ENCODE measurements at places on chromosomes 3 and 15.

GRCh38 chr3:186784820-186785494, 1.6 kb downstream of the EIF4A2 start:
- DNase-seq, result no peak

- peak; percentile 25 for DNase-seq
Measured at GRCh38 chr15:72796515-72797337, 13.2 kb upstream of the ADPGK start.

GRCh38 chr15:52765785-52766184, 24.4 kb downstream of the ONECUT1 start:
- no peak for DNase-seq

GRCh38 chr3:159144891-159145290, 343.0 kb downstream of the MFSD1 start:
- no peak for DNase-seq

DNA sequence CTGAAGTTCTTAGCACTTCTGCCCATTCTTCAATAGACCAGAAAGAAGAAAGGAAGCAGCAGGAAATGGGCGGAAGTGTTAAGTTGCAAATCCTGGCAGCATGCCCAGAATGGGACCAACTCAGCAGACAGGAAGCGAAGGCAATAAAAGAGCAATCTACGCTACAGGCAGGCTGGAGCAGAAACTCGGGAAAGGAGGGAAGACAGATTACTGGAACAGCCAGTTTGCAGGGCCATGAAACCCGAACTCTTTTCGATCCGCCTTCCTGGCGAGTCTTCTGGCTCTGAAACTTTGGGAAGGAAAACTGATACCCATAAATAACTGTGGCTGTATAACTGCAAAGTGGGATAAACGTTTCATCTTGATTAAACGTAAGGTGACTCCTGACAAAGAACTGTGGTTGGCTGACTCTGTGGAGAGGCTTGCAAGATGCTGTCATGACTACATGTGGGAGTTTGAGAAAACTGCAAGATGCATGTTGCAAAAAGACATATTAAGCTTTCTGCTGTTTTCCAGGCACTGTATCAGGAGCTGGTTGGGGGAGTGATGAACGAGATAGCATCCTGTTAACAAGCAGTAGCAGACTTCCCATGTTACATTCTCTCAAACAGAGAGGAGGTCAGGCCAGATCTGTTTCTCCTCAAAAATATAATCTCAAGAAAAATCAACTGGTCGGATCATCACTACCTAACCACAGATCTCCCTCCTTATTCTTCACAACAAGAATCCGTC, 67.8 kb downstream of the FMN1 start:
- DNase-seq, result peak; percentile 34

DNA sequence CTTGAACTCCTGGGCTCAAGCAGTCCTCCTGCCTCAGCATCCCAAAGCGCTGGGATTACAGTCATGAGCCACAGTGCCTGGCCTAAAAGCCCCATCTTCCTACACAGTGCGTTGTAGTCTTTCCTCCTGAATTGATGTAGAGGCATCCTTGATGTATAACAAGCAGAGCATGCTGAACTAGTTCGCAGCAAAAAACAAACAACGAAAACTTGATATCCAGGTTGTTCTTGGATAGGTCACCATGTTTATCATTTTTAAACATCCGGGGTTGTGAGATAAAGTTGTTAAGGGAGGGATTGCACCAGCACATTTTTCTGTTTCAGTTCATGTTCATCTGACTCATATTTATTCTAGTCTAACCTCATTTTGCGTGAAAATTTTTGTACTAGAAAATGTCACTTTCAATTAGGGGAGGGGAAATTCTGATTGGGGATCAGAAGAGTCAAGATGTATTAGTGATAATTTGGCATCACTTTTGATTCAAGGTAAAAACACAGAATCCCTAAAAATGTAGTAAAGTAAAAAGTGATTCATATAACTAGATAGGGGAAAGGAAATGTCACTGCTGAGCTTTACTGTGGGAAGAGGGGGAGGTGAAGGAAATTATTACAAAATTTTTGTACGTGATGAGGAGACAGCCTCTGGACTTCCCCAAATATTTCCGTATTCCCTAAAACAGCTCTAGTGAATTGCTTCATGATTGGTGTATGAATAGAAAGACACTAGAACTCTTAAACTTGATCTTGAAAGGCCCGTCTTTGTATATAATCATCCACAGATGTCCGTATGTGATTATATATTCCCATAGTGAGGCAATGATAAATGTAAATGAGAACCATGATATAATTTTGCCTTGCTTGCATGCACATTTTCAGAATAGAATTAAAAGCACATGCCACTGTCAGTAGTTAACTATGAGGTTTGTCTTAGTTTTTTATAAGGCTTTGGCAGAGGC, 22.9 kb downstream of the RAB8B start:
- no peak for DNase-seq

DNA sequence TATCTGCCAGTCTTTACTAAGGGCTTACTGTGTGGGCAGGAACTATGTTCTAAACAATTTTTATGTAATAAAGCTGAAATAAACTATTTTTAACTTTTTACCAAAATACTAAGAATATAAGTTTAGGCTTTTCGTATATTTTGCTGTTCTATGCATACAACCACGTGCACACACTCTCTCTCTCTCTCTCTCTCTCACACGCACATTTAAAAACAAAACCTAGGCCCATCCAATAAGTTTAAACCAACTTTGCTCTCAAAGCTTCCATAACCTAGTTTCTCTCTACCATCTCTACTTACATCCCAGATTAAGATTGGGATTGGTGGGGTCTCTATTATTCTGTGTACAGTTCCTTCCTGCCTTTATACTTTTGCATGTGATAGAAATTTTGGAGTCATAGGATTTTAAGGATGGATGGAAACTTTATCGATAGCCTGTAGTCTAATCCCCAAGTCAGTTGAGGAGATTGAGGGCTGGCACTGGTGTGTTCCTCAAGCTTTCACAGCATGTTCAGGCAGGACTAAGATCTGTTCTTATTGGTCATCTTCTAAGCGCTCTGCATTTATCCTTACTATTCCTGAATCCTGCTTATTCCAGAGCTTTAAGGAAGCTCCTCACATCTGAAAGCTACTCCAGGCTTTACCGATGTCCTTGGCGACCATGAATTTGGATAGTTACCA, 1.8 kb downstream of the GPR171 start:
- no peak for DNase-seq

DNA sequence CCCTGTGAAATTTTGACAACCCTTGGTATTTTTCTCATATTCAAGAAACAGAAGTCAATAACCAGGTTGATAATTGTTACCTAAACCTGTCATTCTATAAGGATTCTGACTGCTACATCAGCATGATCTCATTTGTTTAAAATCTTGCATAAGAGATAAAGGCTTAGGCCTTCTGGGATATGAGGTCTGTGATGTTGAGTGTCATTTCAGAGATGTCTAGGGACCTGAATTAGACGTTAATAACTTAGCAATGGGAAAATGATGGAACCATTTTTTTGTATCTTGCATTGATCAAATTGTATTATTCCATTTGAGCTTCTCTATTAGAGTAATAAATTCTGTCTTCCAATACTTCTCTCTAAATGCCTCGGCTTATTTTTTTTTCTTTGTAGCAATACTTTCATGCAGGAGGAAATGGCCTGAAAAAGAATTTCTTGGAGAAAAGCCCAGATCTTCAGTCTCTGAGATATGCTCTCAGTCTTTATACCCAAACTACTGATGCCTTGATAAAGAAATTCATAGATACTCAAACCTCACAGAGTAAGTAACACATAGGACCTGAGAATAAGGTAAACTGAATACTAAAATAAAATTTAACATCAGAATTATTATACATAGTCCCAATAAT, 589.3 kb downstream of the UNC13C start:
- no peak for DNase-seq
